ENCODE measurements at places on chromosomes 5 and 9. TPM values are rescaled to one million over a fixed set of nuclear protein-coding genes. Genes with fewer than 3 reads are reported as not detected.

- no peaks in the 10 kb centered on the region for H3K4me1 ChIP-seq
- no peak overlapping the region for H3K4me3 ChIP-seq
- H3K36me3 ChIP-seq = peaks cover 4% of the 10 kb centered on the region
- H3K27me3 ChIP-seq = peaks cover 2% of the 10 kb centered on the region
- DNase-seq = no peak
These were observed 6.2 kb upstream of the PDLIM4 start for GRCh38 chr5:132251220-132251725.

DNA sequence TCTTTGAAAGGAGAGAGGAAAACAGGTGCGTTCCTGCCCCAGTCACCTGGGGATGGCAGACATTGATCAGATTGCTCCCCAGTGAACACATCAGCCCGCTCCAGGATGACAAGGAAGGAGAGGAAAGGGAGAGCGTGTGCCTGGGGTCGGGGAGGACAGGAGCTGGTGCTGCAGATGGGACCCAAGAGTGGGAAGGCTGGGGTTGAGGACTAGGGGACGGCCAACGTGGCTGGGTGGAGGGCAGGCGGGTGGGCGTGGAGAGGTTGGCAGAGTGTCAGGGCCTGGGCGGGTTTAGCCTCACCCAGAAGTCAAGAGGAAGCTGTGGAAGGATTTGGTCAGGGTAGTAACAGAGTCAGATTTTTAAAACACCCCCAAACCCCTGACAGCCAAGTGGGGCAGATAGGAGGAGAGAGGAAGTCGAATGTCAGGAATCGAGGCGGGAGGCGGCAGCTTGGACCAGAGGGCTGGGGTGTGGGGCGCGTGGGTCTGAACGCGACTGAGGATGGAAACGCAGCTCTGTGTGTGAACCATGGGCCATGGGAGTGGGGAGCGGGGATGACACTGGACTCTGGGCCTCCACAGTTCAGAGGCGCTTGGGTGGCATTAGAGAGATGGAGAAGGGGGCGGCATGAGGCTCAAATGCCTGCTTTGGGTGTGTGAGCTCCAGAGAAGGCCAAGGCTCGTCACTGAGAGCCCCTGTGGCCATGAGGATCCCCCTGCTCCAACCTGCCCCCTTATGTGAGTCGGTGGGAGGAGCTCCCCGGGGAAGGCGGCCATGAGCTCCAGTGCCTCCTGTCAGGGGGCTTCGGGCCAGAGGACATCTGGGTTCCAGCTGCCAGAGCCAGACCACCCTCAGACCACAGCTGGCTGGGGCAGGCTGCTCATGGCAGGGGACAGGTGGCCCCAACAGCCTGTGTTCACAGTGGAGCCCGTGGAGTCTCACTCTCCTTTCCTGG is 24.6 kb downstream of the LAMC3 start:
- DNase-seq = peak; percentile 40
- peaks cover 16% of the 10 kb centered on the region for H3K4me1 ChIP-seq
- H3K4me3 ChIP-seq = no peak overlapping the region
- peaks cover 14% of the 10 kb centered on the region for H3K27me3 ChIP-seq
- no peaks in the 10 kb centered on the region for H3K36me3 ChIP-seq
- H3K27ac ChIP-seq = peak overlapping the region; percentile 4

DNA sequence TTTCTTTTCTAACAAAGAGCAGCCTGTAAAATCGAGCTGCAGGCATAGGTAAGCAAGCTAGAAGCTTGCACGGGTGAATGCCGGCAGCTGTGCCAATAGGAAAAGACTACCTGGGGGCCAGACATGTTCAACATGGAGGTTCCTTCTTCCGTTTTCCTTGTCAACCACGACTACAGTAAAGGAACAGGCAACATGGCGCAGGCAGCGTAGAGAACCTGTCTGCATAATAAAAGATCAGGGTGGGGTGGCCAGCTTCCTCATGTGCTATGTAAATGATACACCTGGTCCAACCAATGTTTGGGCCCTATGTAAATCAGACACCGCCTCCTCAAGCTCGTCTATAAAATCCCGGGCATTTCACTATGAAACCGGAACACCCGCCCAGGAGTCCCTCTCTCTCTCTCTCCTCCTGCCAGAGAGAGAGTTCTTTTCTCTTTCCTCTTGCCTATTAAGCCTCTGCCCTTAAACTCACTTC is 103.8 kb upstream of the LIFR start:
- peak; percentile 15 for DNase-seq
- H3K4me3 ChIP-seq = no peak overlapping the region
- H3K36me3 ChIP-seq = no peaks in the 10 kb centered on the region
- H3K4me1 ChIP-seq = peaks cover 14% of the 10 kb centered on the region

DNA sequence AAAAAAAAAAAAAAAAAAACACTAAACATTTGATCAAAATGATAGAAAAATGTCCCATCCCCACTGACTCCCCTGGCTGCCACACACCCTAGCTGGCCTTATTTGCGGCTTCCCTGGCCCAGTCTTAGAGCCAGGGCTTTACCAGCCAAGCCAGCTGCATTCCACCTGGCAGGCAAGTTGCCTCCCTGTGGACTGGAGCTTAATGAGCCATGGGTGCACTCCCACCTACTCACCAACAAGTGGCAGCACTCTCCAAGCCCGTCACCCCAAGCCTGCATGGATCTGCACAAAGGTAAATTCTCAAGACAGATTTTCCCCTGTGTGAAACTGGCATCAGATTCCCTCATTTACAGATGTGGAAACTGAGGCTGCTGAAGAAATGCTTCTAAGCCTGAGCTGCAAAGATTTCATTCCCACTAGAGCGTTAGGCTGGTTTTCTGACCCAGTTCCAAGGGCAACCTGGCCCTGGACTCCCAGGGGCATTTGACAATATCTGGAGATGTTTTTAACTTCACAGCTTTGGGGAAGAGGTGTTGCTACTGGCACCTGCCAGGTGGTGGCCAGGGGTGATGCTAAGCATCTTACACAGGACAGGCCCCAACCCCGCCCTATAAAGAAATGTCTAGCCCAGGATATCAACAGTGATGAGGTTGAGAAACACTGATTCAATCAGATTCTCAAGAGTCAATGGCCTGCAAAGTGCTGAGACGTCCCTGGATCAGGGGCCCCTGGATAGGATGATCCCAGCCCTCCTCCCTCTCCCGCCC is 21.9 kb upstream of the VDAC1 start:
- H3K27ac ChIP-seq = no peak overlapping the region
- H3K36me3 ChIP-seq = no peaks in the 10 kb centered on the region
- H3K4me3 ChIP-seq = no peak overlapping the region
- DNase-seq = peak; percentile 45

DNA sequence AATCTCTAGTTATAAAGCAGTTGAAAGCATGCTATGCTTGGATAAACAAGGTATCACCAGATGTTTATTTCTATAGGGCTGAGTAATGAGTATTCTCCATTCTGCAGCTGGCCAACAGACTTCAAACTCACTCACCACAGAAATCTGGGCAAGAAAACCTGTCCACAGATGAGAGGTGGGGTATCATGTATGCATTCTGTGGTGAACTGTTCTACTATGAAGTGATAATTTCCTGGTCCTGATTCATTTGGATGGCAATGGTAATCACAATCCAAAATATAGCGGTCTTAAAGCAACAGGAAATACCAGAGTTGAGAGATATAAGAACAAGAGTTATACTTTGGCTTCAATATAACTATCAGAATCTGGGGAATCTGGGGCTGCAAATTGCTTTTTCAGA is 65.9 kb upstream of the EFNA5 start:
- H3K27ac ChIP-seq = no peak overlapping the region
- H3K4me1 ChIP-seq = no peaks in the 10 kb centered on the region
- H3K4me3 ChIP-seq = no peak overlapping the region
- H3K36me3 ChIP-seq = no peaks in the 10 kb centered on the region
- no peak for DNase-seq

- H3K4me1 ChIP-seq = peaks cover 15% of the 10 kb centered on the region
- H3K27ac ChIP-seq = no peak overlapping the region
- H3K4me3 ChIP-seq = no peak overlapping the region
- no peak for DNase-seq
These were observed 44.7 kb upstream of the IL17B start for GRCh38 chr5:149423794-149424268.

The ADAMTS19 gene
- total RNA-seq = 22.1 TPM

GRCh38 chr5:121380066-121380465 is 471.6 kb upstream of the FTMT start:
- peaks cover 2% of the 10 kb centered on the region for H3K4me1 ChIP-seq
- no peaks in the 10 kb centered on the region for H3K27me3 ChIP-seq
- no peak for DNase-seq
- H3K4me3 ChIP-seq = no peak overlapping the region

- H3K4me1 ChIP-seq = peaks cover 32% of the 10 kb centered on the region
- no peaks in the 10 kb centered on the region for H3K36me3 ChIP-seq
- peak within 1 kb of the TSS; percentile 59 for H3K27ac ChIP-seq
- H3K4me3 ChIP-seq = peak within 1 kb of the TSS; percentile 42
These were observed at the start of gene SPAAR for GRCh38 chr9:35909274-35909673. Gene SPAAR (plus strand): TSS chr9:35909490. CDS start chr9:35910464, 974 bp downstream.

All from glutamatergic neuron (in vitro differentiated cells).